Amniotic stem cell (primary cell): ENCODE measurements at places on chromosomes 3 and 15.

GRCh38 chr3:71724584-71725270 lies 475 bp downstream of the EIF4E3 start:
- no peak for DNase-seq

GRCh38 chr15:70065006-70065722 lies 32.6 kb downstream of the TLE3 start:
- DNase-seq: no peak

DNA sequence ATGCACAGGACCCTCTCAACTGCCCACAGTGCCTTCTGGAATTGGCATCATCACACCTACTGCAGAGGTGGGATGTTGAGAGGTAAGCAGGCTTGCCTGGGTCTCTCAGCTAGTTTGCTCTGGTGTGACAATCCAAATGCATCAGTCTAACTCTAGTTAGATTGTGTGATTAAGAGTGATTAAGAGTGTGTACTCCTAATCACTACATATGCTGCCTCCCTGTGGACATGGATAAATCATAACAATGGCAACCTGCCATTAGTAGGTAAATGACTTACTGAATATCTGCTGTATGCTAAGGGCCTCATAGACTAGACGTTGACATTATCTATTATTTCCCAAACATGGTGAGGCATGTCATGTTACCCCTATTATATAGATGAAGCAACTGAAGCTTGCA lies 342.1 kb downstream of the OCA2 start:
- DNase-seq: no peak

DNA sequence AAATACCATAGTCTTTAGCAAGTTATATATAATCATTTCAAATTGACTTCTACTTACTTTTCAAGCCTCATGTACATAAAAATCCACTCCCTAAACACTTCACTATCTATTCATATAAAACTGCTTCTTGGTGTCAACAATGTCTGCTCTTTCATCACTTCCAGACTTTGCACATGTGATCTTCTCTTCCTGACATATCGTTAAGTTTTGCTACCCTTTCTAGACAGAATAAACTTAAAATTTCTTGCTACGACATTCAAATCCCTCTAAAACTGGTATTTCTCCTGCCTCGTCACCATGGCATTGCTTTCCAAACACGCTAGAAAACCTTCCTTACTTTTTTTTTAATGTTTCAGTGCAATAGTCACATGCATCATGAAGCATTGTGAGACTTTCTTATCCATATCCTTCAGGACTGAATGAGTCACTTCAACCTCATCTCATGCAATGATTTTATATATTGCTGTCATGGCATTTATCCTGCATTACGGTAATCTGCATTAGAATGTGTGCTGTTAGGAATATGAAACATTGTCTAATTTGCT lies 122.8 kb downstream of the GMNC start:
- no peak for DNase-seq

DNA sequence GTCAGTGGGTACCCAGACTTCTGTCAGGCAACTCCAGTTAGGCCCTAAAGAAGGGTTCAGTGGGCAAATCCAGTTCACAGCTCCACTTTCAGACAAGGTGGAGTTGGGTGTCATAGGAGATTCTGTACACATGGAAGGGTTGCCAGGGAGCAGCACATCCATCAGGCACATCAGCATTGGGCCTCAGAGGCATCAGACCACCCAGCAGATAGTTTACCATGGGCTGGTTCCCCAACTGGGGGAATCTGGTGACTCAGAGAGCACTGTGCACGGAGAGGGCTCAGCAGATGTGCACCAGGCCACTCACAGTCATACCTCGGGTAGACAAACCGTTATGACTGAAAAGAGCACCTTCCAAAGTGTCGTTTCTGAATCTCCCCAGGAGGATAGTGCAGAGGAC lies 27.2 kb downstream of the SYNM start:
- no peak for DNase-seq

GRCh38 chr15:67784090-67784781 lies 41.1 kb upstream of the SKOR1 start:
- DNase-seq: no peak

- DNase-seq: no peak
Observed at GRCh38 chr3:160793722-160794252, 37.8 kb downstream of the PPM1L start.

GRCh38 chr15:43151688-43152087 lies 18.3 kb downstream of the TMEM62 start:
- DNase-seq: no peak

DNA sequence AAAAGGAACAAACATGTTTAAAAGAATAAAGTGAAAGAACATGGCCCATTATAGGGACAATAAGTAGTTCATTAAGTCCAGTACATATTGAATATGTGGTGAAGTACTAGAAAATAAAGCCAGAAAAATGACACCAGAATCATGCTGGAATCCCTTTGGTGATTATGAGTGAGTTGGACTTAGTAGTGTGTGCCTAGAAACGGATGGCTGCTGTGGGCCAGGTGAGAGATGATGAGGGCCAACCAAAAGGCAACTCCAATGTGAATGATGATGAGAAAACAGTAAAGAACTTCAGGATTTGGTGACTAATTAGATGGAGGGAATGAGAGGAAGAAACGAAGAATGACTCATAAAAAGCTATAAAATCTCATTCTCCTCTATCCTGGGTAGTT lies 3.3 kb downstream of the CRYGS start:
- DNase-seq: no peak

DNA sequence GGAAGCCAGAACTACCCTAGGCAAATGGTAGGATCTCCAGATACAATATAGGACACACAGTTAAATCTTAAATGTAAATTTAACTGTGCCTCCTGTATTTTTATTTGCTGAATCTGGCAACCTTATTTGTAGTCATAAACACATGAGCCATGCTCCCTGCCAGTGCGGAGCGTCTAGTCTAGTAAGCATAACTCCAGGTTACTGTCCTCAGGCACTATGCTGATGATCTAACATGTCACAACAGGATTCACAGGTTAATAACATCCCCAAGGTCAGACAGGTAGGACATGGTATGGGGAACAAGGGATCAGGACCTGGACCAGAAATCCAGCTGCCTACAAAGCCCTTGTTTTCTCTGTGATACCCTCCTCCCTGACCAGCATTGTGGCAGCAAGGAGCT lies 305.1 kb downstream of the CACNA2D3 start:
- DNase-seq: no peak

DNA sequence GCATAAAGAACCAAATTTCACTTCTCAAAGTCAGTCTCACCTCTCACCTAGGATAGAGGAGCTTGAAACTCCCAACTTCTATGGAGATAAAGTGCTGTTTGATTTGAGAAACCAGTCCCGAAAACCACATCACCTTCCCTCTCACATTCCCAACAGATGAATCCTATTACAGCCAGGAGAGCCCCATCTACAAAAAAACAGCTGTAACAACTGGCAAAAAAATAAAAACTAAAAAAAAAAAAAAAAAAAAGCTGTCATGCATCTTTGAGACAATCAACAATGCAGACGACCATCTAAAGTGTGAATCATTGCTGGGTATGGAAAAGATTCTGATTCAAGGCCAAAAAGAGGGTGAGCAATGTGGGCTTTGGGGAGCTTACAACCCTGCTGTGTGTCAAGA lies 23.8 kb downstream of the HOMER2 start:
- no peak for DNase-seq

- peak; percentile 29 for DNase-seq
Observed at GRCh38 chr3:157606011-157606851, 103.0 kb upstream of the VEPH1 start.

- no peak for DNase-seq
Observed at GRCh38 chr3:41307065-41307464, 107.8 kb downstream of the CTNNB1 start.

GRCh38 chr3:162437480-162437879 lies 940.9 kb downstream of the OTOL1 start:
- no peak for DNase-seq

- no peak for DNase-seq
Observed at GRCh38 chr3:52385157-52385556, 59.7 kb downstream of the SEMA3G start.

- peak; percentile 69 for DNase-seq
Observed at GRCh38 chr3:151976211-151977050, 103.0 kb downstream of the SUCNR1 start.

- no peak for DNase-seq
Observed at GRCh38 chr3:141769221-141769894, 6.2 kb downstream of the GRK7 start.
